ENCODE measurements at places on chromosomes 7 and 10.

GRCh38 chr10:113431398-113432160 is 121.3 kb upstream of the HABP2 start:
- no peak for DNase-seq

- DNase-seq: no peak
These were observed 19.4 kb downstream of the CYP2C8 start for GRCh38 chr10:95049919-95050318.

DNA sequence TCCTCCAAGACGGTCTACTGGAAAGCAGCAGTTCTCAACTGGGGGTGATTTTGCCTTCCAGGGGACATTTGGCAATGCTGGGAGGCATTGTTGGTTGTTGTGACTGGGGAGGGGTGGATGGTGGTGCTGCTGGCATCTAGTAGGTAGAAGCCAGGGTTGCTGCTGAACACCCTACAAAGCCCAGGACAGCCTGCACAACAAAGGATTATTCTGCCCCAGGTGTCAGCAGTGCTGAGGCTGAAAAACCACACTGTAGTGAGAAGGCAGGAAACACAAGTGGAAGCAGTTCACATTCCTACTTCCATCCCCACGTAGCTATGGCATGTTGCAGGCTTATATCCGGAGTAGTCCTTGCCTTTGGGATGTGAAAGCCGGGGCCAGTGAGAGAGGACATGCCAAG is 86.9 kb downstream of the AOAH start:
- no peak for DNase-seq

DNA sequence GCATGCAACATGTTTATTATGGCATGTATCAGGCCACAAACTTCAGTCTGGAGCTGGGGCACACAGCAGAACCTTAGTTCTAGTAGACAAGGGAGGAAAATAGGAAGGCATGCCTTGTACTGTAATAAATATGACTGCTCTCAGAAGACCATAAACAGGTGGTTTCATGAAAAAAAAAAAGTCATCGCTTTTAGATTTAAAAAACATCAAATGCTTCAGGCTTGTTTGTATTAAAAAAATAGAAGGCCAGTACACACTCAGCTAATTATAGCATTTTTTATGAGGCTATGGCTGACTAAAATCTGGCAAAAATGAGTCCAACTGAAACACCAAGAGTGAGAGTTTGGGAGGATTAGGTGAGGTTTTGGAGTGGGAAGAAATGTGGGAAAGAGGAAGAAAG is 204.1 kb downstream of the JAZF1 start:
- no peak for DNase-seq

DNA sequence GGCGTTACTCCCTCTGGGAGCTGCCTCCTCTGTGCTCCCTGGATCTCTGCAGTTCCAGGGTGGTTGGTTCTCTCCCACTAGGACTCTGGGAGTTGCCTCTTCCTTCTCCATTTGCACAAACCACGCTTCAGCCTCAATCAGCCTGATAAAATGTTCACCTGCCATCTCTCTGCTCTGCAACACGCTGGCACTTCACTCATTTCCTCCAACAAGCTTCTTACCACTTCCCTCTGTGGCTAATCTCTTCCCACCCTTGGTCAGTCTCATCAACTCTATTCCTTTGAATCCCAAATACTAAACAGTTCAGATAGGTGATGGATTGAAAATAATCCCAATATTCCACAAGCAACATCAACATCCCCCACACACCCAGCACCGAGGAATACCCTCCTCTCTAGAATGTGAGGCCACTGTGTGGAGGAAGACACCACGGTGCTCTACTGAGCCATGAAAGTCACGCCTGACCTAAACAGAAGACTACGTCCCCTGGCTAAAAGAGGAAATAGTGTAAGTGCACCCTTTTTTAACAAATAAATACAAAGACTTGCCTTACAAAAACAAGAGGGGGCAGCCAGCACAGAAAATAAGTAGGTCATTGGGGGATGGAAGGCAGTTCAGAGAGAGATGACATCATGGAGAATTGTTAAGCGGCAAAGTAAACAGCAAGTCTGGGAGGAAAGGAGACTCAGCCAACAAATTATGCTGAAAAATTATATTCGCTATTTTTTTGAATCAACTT is 1.9 kb upstream of the FAM170B start:
- no peak for DNase-seq

- DNase-seq: no peak
These were observed 69.3 kb downstream of the CSTF2T start for GRCh38 chr10:51629934-51630639.

GRCh38 chr7:22201186-22201880 is 155.6 kb downstream of the RAPGEF5 start:
- no peak for DNase-seq

DNA sequence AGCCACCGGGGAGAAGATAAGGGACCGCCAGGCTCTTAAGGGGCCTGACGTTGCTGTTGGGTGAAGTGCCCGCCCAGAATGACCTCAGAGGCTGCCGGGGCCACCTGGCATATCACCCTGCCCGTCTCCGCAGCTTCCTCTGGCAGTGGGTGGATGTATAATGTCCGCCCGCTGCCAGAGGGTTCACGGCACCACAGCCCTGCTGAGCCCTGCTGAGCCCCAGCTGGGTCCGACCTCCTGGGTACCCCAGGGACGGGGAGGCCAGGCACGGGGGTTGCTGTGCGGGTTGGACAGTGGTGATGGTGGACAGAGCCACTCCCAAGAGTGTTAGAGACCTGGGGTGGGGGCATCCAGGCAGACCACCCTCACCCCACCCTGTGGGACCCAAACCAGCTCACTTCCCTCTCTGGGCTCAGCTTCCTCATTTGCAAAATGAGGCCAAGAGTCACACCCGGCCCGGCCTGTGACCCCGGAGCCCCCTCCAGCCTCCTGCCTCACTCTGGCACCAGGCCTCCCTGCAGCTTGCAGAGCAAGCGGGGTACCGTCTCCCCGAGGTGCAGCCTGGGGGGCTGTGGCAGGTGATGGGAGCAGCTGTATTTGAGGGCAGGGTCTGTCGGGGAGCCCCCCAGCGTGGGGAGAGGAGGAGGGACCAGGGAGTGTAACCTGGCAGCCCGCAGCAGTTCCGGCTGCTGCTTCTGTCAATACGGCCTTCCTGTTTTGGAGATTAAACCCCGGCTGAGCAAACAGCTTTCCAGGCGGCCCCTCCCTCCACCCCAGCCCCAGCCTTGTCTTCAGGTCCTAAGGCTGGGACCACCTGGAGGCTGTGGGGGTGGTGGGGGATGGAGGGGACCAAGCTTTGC is 8.4 kb upstream of the LFNG start:
- DNase-seq: no peak

DNA sequence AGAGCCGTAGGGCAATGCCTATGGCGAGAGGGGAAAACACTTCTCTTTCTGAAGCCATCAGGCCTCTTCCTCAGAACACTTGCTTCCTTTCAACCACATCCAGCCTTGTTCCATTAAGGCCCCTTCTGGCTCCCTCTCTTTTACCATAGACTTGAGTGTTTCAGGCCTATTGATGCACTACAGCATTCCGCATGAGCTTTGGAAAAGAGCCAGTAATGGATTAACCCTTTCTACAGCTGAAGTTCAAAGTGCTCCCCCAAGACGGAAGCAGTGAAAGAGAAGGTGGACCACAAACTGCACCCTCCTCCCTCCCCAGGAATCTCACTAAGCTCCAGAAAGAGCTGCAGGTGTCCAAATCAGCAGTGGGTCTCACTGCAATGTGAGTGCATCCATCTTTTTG is 102.7 kb upstream of the C7orf33 start:
- no peak for DNase-seq

DNA sequence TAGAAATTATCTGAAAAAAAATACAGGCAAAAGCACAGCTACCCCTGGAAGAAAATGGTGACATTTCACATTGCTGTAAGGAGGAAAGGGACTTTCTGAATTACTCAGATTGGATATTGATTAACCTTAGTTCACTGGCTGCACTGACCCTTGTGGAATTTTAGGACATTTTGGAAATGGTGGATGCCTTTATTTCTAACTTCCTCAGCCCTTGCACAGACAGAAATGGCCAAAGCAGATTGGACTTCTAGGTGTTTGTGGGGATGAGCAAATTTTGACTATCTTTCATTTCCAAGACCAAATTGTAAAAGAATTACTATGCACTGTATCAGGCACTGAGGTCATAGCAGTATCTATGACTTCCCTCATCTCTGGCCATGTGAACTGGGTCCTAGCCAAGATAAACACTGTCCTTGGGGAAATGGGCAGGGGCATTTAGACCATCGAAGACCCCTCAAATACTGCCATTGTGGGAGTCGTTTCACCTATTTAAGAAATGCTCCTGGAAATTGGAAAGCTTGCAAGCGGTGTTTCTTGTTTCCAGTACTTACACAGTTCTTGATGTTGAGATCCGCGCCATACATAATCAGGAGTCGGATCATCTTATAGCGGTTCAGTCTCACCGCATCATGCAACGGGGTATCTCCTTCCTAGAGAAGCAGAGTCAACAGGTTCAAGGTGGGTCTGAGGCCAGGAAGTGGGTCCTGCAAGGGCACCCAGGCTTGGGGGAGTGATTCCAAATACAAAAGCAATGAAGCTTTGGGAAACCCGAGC is 5.7 kb downstream of the ANKRD1 start:
- DNase-seq: no peak

GRCh38 chr7:96481796-96482195 is 159.9 kb upstream of the SLC25A13 start:
- DNase-seq: no peak

DNA sequence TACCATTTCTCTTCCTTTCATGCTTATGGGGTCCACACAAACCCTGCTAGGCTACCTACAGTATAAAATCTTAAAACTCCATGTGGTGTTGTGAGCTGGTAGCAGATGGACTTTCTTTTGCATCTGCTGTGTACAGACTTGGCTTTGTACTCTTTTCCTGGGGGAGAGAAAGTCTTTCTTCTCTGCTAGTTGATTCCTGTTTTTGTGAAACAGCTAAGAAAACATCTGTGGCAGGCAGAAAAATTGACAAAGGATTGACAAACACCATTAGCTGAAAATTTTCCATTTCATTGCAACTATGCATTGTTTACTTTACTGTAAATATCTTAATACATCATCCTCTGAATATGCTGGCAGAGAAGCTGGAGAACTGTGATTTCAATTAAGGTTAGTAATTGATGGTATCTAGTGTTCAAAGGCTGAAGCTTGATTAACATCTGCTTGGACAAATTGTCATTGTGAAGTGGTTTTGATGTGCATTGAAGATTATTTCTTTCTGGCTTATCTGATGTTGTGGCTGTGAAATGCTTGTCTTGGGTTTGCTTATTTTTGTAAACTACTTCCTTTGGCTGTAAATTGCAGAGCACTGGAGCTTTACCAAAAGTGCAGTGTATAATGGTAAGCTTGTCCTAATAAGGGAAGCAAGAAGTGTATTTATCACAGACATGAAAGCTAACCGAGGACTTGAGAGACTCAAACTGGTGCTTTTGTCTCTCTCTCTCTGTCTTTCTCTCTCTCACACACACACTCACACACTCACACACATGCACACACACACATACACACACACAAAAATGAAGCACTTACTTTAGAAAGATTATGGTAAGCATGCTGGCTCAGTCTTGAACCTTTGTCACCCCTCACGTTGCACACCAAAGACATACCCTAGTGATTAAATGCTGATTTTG is at the start of gene FOXP2:
TSS of gene FOXP2 (plus strand) at position 660 of the 908 bp plus-strand sequence. CDS start 11,697 bp downstream, outside the sequence.
- no peak for DNase-seq

DNA sequence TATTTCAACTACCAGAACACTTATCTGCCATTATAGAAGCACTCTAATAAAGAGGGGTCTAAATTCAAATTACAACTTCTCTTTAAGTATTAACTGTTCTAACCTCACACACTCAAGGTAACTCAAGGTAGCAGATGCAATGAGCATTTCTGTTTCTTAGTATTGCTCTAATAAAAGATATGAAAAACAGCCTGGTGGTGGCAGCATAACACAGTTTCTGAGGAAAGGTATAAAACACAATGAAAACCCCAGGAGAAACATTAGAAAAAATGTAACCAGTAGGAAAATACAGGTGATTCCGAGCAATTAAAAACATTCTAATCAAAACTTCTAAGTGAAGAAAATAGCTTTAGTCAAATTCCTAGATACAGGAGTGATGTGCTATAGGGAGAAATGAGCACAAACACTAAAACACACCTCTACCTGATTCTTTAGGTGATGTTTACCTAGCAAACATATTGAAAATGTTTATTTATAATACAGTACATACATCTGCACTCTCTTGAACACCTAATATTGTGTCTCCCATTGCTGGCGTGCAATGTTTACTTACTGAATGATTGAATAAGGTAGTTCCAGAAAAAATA is 3.5 kb downstream of the MKRN1 start:
- peak; percentile 43 for DNase-seq

GRCh38 chr10:114281461-114281860 is 42.4 kb downstream of the VWA2 start:
- no peak for DNase-seq

DNA sequence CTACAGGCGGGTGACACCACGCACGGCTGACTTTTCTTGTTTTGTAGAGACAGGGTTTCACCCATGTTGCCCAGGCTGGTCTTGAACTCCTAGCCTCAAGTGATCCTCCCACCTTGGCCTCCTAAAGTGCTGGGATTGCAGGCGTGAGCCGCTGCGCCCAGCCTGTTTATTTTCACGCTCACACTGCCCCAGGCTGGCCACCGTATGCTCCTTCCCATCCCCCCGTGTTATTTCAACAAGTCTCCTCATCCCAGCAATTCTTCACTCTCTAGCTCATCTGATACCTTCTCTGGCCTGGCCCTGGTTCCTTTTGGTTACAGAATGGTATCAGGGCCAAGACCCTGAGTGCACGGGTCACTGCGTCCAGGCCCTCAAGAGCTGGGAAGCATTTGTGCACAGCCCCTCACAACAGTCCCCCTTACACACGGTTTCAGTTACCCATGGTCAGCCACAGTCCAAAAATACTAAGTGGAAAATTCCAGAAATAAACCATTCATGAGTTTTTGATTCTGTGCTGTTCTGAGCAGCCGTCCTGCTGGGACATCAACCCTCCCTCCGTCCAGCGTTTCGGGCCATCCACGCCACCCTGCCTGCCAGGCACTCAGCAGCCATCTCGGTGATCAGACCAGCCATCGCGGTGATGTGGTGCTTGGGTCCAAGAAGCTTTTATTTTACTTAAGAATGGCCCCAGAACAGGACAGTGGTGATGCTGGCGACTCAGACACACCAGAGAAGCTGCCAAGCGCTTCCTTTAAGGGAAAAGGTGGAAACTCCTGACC is 8.9 kb downstream of the COX19 start:
- no peak for DNase-seq

- DNase-seq: no peak
These were observed 74.8 kb downstream of the GRID1 start for GRCh38 chr10:86291616-86292340.

- no peak for DNase-seq
These were observed 474.7 kb downstream of the ANKRD7 start for GRCh38 chr7:118699222-118699621.

- no peak for DNase-seq
These were observed 534 bp upstream of the ACBD5 start for GRCh38 chr10:27241010-27241651.

- DNase-seq: no peak
These were observed 39.2 kb upstream of the NANOS1 start for GRCh38 chr10:118990326-118990725.

DNA sequence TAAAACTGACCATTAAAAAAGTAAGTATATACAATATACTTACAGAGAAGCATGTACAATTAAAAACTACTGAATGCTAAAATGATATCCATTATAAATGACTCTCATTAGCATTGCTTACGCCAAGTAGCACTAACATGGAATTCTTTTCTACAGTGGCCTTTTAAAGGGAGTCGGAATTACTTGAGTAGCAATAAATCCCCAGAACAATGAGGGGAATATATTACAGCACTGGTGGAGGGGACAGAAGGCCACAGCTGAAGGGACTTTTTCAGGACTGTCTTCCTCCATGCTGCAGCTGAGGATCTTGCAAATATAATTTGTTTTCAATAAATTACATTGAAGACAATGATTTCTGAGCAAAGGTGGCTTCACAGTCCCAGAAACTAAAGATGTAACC is 97.0 kb downstream of the ALOX5 start:
- DNase-seq: no peak
